IMR-90 (cell line): ENCODE measurements at places on chromosomes 12 and 14.

DNA sequence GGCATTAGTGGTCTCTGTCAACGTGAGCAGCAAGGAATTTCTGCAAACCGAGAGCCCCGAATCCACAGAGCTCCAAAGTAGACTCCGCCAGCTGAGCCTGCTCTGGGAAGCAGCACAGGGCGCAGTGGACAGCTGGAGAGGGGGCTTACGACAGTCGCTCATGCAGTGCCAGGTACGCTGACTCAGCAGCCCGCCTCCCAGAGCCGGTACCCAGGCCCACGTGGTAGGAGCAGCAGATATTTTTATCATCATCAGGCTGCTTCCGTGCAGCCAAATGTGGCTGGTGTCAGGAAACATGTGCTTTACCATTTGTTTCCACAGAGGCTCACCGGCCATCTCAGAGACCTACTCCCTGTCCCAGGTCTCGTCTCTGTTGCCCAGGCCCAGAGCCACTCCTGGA is 73.7 kb downstream of the ESR2 start:
- DNase-seq = no peak

- DNase-seq = no peak
Observed at GRCh38 chr12:59484575-59484974, 111.3 kb upstream of the SLC16A7 start.

- no peak for DNase-seq
Observed at GRCh38 chr12:69884386-69884785, 59.4 kb downstream of the MYRFL start.

- DNase-seq = no peak
Observed at GRCh38 chr12:27300226-27300625, 32.4 kb upstream of the BMAL2 start.

DNA sequence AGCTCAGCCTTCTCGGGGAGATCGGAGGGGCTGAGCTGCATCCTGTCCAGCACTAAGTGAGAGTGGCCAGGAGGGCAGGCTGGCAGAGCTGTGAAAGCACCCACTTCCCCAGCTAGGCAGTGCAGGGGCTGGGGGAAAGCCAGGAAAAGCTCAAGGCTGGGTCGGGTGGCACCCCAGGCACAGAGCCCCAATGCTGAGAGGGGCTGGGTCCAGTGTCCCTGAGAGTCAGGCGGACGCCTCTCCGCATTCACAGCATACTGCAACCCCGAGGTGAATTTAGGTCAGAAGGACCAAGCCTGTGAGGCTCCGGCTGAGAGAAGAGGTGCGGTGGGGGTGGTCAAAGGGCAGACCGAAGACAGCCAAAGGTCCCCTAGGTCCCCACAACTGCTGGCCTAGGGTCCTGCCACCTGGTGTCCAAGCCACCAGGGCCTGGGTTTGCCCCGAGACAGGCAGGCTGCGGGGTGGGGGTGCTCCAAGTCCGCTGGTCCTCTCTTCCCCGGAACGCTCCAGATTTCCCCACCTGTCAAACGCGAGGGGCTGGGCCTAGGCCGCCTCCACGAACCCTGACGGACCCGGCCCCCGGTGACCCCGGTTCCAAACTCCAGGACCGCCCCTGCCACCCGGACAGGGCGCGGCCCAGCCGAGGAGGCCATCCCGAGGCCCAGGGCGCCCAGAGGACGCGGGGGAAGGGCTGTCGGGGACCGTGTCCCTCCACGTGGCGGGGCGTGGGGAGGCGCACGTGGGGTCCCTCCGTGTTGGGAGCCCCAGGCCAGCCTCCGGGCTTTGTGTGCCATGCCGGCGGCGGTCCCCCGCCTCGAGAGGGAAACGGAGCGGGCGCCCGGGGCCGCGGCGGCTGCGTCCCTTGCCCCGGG is 527 bp downstream of the CAMKK2 start:
- DNase-seq = no peak

DNA sequence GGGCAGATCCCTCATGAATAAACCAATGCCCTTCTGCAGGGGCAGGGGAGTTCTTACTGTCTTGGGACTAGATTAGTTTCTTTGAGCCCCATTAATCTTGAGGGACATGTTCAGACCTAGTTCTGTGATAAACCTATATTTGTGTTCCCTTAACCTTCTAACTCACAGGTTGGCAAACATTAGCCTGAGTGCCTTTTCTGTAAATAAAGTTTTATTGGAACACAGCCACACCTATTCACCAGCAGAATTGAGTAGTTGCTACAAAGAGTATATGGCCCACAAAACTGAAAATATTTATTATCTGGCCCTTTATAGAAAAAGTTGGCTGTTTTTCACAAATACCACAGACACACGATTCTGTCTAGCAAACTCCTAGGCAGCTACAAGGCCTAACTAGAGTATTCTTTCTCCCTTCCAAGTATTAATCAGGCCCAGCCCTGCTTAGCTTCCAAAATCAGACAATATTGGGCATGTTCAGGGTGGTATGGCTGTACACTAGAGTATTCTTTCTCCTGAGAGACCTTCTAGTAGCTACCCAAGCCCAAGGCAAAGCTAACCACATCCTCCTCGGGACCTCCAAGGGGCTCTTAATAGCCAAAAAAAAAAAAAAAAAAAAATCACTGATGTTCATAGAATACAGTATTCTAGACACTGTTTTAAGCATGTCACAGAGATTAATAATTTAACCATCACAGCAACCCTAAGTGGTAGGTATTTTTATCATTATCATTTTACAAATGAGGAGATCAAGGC is 199.3 kb upstream of the PWP1 start:
- DNase-seq = no peak

DNA sequence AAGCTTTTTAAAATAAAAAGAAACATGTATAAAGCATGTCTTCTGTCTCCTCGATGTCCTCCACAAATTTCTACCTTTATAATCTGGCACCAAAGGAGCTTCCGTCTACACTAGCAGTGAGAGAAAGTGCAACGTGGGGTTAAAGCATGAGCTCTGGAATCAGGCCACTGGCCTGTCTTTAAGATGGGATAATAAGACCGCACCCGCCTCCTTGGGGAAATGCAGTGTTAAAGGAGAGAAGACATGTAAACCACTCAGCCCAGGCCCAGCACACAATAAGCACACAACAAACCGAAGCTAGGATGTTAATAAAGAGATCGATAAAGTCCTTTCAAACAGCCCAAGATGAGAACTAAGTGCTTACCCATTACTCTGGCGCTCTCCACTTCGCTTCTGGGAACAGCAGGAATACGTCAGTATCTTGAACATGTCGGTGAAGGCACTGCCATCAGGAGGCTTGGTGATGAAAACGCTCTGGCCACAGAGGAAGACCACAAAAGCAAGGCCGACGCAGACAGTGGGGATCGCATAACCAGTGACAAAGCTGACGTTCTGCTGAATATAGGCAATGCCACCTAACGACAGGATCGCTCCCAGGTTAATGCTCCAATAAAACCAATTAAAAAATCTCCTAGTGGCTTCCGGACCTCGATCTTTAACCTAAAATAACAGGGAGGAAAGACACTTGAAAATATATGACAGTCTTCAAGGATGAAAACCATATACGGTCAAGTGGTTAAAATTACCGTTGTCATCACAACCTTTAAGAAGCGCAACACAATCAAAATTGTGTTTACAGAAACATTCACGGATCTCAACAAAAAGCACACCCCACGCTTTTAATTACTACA is 9.1 kb downstream of the SLC15A4 start:
- DNase-seq = no peak

DNA sequence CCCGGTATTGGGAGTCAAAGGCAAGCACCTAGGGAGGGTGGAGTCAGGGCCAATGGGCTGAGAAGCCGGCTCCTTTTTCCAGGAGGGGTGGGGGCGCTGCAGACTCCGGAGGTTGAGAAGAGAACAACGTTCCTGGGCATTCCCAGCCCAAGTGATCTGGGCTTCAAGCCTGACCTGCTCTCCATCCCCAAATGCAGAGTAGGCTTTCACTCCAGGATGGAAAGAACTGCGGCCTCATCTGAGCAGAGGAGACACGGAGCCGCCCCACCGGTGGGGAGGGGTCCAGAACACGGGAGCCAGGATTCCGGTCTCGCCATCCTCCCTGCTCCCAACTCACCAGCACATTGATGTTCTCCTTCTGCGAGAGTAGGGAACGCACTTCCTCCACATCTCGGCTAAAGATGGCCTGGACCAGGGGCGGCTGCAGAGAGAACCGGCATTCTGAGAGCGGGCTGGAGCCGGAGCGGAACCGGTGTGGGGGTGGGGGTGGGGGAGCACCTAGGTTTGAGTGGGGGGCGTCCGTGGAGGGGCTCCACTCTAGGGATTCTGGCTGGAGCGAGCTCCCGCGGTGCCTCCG is 605 bp downstream of the ANKRD52 start:
- peak; percentile 11 for DNase-seq
